ENCODE measurements at places on chromosomes 5 and 9.

DNA sequence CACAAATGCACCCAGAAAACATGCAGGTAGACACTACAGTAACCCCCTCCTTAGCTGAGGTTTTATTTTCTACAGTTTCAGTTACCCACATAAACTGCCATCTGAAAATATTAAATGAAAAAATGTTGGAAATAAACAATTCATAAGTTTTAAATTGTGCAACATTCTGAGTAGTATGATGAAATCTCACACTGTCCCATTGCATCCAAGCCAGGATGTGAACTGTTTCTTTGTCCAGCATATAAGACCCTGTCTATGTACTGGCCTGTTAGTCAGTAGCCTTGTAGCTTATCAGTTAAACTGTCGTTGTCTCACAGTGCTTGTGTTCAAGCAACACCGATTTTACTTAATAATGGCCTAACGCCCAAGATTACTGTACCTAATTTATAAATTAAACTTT is 630.5 kb downstream of the ANXA1 start:
- DNase-seq: no peak

DNA sequence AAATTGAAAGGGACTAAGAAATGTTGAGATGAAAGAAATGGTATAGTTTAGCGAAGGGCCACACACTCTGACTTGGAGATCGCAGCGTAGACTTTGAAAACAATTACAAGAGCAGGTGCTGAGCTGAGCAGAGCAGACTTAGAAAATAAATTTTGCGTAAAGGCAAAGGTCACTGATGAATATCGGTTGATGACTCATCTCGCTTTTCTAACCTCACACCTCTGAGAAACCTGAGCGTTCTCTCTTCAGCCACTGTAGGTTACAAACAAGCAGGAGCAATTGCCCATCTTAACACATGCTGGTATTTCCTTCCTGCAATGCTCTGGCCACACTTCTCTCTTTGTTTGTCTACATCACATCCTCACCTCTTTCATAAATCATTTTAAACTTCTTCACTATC is 190.6 kb upstream of the C9orf72 start:
- no peak for DNase-seq

DNA sequence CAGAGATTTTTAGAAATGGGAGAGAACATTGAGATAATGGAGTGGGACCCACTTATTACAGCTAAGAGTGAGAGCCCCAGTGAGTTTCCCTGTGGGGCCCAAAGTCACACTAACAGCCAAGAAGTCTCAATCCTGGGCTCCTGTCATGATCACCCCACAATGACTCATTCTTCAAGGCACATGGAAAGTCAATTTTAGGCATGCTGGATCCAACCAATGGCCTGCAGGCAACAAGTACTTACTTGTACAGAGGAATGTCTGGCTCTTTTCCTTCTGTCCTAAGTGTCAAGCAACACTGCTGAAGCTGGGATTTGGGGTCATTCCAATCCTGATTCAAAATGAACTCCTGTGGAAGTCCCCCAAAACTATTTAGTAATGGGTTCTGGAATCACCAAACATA is 123.1 kb downstream of the DROSHA start:
- no peak for DNase-seq

- peak; percentile 45 for DNase-seq
These were observed 646 bp downstream of the SWI5 start for GRCh38 chr9:128276574-128277270.

DNA sequence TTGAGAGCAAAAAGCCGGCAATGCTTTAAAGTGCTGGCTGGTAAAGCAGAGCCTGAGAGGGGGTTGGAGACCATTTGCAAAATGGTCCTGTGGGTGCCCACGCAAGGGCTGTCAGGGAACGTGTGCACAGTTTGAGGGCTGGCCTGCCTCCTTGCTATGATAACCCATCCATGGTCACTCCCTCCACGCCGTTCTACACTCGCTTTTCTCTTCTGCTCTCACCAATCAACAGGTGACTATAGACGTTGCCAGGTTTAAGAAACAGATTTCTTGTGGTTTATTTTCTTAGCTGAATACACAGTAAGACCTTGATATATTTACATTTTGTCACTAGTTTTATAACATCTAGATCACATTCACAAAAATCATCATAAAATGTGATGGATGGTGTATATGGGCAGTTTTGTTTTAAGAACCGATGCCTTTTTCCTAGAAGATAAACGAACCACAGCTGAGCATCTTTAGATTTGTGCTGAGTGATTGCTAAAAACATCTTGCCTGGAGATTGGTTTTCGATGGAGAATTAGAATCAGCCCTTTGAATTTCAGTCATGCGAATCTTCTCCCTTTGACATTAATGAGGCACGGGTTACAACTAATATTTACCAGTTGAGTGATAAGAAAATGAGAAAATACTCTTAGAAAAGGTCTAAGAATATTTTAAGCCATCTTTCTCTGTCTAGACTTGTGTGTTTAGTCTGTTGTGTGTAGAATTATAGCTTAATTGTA is 13.9 kb downstream of the MAP1B start:
- DNase-seq: no peak
